ENCODE measurements at places on chromosomes 5 and 9. TPM values are rescaled to one million over a fixed set of nuclear protein-coding genes. Genes with fewer than 3 reads are reported as not detected.
A peak's percentile ranks its signal among the peaks of the same experiment; 100 is the strongest.

Gene PCA3
- polyA plus RNA-seq, result not detected

Gene QRFP
- not detected for polyA plus RNA-seq

Gene NR2F1
- polyA plus RNA-seq, result 6.3 TPM

Gene LCP2
- not detected for polyA plus RNA-seq

Gene MAN1B1
- 48.6 TPM for polyA plus RNA-seq

Gene MED7
- 19.8 TPM for polyA plus RNA-seq

Gene JAKMIP2
- not detected for polyA plus RNA-seq

Gene LCN12
- polyA plus RNA-seq, result 2.8 TPM

Gene NEURL1B
- polyA plus RNA-seq, result 2.1 TPM

- no peak for DNase-seq
These were observed 23.9 kb downstream of the VCP start for GRCh38 chr9:35048511-35048910.

- no peak for DNase-seq
These were observed 184.0 kb downstream of the CNTLN start for GRCh38 chr9:17318821-17319320.

- DNase-seq, result no peak
These were observed 50.2 kb downstream of the PDCD1LG2 start for GRCh38 chr9:5560443-5561100.

GRCh38 chr5:122757285-122757684 is 17.6 kb upstream of the SNX2 start:
- DNase-seq, result no peak

GRCh38 chr5:9020996-9021395 is 524.9 kb downstream of the SEMA5A start:
- DNase-seq, result no peak

DNA sequence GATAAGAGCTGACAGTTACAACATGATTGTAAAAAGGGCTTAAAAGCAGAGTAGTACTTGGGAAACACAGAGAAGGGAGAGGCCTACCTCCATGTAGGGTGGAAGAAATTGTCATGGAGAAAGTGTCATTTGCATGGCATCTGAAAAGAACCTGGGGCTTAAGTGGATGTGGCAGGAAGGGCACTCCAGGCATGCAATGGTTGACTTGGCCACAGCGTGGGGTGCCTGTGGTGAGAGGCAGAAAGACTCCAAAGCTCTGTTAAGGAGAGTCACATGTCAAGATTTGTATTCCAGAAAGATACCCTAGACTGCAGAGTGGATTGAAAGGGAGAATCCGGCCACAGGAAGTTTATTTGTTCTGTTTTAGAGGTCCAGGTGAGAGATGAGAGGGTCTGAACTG is 2.4 kb downstream of the POLR3G start:
- no peak for DNase-seq

DNA sequence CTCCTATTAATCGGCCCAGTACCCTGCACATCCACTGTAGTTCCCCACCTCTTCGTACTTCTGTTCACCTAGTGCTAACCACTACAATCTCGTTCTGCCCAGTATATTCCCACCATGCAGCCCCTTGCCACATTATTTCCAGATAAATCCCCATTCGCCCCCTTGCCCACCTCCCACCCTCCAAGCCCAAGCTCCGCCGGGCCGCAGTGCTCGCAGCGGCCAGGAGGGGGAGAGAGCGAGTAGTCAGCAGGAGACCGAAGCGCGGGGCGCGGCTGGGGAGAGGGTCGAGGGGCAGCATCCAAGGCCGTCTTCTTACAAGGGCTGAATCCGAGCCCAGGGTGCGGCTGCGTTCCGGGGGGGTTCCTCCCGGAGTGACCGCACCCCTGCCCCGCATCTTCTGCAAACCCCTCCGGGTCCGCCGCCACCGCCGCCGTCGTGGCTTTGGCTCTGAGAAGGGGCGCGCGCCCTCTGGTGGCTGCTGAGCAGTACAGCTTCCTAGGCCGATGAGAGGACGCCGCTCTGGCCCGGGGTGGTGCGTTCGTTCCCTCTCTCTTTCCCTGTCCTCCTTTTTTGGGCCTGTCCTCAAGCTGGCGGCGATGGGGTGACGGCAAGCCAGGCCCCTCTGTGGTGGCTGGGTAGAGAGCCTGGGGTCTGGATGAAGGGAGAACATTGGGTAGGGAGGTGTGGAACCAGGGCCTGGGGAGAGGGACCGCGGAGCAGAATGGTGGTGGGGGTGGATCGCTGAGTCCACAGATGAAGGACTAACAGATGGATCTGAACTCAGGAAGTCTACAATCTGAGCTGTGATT is 30.0 kb upstream of the PSD2 start:
- peak; percentile 74 for DNase-seq

- no peak for DNase-seq
These were observed 9.2 kb upstream of the IL7R start for GRCh38 chr5:35847491-35847890.

DNA sequence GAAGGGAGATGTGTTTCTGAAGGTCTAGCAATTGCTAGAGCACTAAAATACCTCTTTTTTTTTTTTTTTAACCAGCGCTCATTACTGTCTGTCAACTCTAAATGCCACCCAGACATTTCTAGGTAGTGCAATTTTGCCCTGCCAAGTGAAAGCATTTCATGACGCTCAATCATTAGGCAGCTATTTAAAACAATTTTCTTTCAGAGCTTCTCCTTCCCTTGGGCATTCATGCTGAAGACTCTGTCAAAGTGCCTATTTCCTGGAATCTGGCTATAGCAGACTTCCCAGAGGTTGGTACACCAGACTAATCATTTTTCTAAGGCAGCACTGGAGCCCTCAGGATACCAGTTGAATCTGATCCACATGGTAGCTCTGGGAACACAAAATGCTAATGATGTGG is 97.0 kb upstream of the ANKRD55 start:
- DNase-seq, result no peak

DNA sequence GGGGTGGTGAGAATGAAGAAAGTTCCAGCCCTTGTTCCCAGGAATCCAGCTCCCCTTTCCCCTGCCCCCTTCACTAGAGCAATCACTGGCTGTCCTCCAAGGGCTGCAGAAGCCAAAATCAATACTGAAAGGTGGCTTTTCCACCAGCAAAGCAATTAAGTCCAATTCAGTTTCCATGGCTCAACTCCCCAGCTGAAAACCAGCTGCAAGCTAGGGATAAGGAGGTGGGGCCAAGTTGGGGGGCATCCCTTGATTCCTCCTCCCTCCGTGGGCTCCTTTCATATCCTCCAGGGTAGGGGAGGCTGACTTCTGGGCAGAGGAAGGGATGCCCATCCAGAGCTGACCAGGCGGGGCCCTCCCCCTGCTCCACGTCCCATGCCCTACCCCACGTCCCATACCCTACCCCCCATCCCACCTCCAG is 22.7 kb downstream of the CAMK2A start:
- no peak for DNase-seq

- no peak for DNase-seq
These were observed 152.9 kb upstream of the ANKRD55 start for GRCh38 chr5:56386046-56386445.

GRCh38 chr5:169702693-169703481 is 65.8 kb downstream of the DOCK2 start:
- no peak for DNase-seq
